ENCODE measurements at places on chromosomes 7 and 10.

GRCh38 chr7:138979226-138979979, 1.8 kb downstream of the KIAA1549 start:
- peak; percentile 37 for DNase-seq

GRCh38 chr7:27150568-27151340, 1.6 kb downstream of the HOXA3 start:
- DNase-seq, result peak; percentile 60

DNA sequence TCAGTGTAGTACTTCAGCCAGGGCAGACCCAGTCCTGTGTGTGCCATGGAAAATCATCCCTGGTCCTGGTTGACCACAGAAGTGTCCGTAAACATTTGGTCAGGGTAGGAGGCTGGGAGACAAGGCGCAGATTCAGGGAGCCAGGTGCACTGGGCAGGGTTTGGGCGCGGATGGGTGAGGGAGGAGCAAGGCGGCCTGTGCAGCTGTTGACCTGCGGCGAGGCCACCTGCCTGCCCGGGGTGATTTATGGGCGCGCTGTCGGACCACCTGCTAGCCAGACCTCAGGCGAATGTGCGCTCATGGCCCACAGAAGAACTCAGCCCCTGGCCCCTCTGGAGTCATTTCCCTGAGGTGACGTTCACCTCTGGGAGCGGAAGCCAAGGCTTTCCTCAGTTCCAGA, 6.6 kb downstream of the SFRP5 start:
- no peak for DNase-seq

- peak; percentile 9 for DNase-seq
These were observed 3.6 kb downstream of the ADARB2 start for GRCh38 chr10:1733720-1734119.

DNA sequence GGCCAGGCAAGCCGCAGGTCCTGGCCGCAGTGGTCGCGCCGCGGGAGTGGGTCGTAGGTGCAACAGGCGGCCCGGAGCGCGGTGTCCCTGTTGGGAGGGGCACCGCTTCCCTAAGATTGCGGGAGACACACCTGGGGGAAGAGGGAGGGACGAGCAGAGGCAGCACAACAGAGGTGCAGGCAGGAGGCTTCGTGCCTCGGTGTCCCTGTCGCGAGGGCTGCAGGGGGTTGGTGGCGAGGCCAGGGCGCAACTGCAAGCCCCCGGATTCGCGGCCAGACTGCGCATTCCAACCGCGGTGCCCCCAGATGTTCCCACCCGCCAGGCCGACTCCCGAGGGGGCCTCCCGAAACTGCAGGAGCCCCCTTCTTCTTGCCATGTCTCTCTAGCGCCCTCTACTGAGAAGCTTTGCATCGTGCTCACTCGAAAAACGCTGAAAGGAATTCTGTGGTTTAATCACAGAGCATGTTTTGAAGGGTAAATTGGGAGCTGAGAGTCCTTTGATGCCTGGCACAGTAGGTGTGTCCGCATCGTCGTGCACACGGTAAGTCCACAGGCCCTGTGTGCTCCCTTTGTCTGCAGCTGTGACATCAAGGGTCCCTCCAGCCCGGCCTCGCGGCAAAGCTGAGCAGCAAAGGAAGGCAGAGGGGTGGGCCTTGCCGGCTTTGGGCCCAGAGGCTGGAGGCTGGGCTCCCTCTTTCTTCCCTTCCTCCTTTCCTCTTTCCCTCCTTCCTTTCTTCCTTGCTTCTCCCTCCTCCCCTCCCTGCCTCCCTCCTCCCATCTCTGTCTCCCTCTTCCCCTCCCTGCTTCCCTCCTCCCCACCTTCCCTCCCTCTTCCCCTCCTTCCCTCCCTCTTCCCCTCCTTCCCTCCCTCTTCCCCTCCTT, 6.2 kb upstream of the MBL2 start:
- DNase-seq, result no peak

GRCh38 chr7:19101472-19101871, 16.0 kb downstream of the TWIST1 start:
- no peak for DNase-seq

- DNase-seq, result no peak
These were observed 17.2 kb downstream of the GATA3 start for GRCh38 chr10:8071666-8072065.

DNA sequence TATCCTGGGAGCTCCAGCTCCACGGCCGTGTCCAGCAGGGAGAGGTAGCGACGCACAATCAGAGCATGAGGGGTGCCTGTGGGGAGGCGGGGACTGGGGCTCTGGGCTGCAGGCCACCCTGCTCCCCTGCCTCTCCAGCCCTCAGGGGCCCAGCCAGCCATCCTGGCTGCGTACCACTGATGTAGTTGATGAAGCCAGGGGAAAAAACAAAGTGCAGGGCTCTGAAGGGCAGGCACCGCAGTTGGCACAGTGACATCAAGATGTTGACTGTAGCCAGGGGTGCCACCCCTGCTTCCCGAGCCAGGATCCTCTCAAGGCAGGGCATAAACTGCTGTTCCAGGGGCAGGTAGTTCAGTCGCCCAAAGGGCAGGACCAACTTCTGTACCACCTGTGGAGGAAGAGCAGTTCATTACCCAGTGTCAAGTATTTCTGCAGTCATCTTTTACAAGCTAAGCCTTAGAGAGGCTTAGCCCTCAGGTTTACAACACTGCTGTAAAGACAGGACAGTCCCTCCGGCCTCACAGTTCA, 2.8 kb downstream of the FASTK start:
- no peak for DNase-seq

DNA sequence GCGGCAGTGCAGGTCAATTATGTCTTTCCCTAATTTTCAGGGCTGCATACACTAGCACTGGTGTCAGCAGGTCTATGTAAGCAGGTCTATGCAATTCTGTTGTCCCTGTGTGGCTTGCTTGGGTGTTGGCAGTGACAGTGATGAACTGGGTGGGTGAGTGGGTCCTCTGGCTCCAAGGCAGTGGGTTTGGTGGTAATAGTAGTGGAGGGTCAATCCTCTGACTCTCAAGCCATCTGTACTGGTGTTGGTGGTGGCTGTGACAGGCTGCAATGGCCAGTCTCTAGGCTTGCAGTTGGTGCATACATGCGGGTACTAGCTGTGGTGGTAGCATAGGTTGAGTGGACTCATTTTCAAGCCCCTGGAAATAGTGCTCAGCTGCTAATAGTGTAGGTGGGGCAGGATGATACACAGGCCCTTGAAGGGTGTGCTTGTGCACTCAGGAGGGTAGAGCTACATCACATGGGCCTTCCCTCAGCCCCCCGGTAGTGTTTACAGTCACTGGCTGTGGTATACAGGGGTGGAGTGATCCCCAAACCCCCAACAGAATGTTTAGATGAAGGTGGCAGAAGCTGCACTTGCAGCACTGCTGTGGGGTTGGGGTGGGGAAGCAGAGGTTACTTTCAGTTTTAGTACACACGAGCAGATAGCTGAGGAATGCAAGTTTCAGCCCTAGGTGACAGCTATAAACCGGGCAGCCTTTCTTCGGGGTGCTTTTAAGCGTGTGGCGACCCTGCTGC, 331.3 kb downstream of the PCDH15 start:
- no peak for DNase-seq

DNA sequence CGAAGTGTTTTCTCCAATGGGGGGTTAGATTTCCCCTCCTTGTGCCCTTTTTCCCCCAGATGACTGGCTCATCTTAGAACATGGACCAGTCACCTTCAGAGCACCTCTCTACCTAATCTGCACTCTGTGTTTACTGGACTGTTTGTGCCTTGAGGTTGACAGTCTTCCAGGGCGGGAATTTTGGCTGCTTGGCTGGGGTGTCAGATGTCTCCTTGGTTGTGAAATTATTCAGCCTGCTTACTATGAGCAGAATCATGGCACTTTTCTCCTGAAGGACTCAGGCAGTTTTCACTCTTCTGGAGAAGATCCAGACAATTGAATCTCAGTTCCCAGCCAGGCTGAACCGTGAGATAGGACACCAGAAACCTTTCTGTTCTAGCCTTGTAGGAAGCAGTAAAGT, 60.3 kb upstream of the NFKB2 start:
- DNase-seq, result no peak

DNA sequence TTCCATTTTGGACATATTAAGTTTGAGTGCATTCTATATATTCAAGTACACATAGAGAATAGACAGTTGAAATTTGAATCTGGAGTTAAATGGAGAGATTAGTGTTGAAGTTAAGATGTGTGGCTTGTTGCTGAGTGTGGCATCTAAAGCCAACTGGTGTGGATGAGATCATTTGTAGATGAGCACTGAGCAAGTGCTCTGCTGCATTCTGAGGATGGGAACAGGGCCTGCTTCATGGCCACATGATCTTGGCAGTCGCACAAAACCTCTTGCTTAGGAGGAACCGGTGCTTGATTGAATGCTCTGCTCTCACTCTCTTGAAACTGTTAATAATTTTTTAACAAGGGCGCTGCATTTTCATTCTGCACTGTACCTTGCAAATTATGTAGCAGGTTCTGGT, 62.0 kb downstream of the EPDR1 start:
- no peak for DNase-seq

- DNase-seq, result no peak
These were observed 143.4 kb upstream of the GLI3 start for GRCh38 chr7:42380401-42380800.

DNA sequence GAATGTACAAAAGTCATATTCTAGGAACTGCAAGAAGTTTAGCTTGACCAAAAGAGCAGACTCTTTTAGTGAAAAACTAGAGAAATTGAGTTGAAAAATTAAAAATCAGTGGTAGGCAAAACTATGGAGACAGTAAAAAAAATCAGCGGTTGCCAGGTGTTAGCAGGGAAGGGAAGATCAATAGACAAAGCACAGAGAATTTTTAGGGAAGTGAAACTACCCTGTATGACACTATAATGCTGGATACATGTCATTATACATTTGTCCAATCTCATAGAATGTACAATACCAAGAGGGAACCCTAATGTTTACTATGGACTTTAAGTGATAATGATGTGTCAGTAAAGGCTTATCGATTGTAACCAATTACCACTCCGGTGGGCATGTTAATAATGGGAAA, 761.9 kb downstream of the MAGI2 start:
- no peak for DNase-seq

DNA sequence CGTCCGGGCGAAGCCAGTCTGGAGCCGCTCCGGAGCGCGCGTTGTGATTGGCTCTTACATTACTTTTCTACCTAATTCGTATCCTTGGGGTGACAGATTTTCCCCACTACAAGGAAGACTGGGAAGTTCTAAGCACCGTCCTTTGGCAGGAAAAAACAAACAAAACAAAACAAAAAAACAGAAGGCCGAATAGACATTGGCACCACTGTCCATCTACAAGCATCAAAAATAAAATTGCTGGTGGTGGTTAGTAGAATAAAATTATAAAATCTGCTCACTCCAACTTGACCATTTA, 651 bp upstream of the SKAP2 start:
- DNase-seq, result peak; percentile 92

- no peak for DNase-seq
These were observed 51.0 kb downstream of the FBXW4 start for GRCh38 chr10:101644002-101644401.

GRCh38 chr7:51253157-51253556, 63.5 kb downstream of the COBL start:
- peak; percentile 14 for DNase-seq

DNA sequence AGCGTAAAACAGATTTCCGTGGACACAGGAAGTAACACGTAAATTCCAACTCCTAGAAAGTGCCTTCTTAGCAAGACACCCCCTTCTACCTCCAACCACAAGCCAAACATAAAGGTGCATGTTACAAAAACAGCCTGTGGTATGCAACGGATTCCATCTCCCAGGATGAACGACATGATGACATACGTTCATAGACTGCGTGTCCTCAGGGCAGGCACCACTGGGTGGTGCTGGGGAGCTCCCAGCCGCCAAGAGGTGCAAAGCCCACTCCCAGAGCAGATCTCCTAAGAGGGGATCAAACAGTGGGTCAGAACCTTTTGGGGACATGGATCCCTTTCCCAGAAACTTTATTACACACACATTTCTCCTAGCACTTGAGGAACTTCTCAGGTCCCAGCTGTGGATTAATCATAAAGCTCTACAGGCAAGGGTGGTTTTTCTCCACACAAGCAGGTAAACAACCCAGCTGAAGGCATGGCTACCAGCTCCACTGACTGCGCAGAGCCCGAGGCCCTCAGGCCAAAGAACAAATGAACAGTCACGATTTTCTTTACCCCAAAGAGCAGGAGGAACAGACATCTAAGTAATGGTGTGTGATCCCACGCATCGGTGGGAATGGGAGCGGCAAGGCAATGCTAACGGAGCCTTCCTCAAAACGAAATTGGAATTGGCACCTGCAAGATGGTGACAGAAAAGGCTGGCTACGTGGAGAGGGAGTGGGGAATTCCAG, 13.8 kb downstream of the PSAP start:
- DNase-seq, result peak; percentile 22

DNA sequence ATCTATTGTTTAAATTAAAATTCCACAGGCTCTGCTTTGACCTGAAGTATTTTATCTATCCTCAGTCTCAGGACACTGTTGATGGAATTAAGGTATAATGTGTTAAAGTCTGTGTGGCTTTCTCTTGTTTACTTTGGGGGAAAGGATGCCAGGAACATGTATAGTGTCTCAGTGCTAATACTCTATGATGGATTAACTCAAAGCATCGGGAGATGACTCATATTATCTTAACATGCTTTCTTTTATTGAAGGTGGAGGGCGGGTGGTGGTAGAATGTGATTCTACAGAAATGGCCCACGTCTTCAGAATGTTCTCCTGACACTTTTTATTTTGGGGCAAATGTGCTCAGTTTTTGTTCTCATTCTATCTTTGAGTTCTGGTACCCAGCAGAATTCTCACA, 189.0 kb downstream of the ANKRD30A start:
- DNase-seq, result no peak

DNA sequence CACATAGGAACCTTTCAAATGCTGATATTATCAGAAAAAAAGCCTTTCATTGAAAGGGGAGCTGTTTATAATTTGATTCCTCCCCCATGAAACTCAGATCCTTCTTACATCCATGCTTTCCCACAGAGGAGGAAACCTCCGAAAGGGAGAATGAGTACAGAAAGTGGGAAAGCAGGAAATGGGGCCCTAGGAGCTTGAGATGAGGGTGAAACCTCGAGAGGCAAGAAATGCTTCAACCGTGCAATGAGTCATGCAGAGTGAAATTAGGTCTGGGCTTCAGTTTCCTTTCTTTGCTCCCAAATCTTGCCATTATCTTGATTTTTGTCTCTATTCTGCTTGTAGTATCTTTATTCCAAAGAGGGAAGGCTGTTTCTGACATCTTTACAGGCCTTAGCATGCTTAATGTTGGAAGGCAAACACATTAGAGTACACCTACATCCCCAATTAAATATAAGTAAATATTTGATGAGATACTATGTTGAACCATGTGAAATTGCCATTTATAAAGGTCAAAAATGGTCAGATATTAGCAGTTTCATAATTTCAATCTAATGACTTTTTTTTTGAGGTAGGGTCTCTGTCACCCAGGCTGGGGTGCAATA, 79.1 kb downstream of the NAMPT start:
- no peak for DNase-seq

- no peak for DNase-seq
These were observed 1.3 kb downstream of the CAMK2B start for GRCh38 chr7:44324204-44324480.

All from NCI-H2171 treated with DMSO at 0.1 percent for 48 hours (cell line).